ENCODE measurements at places on chromosomes 7 and 10.

- DNase-seq, result no peak
These were observed 13.3 kb downstream of the SCRN1 start for GRCh38 chr7:29976266-29976665.

DNA sequence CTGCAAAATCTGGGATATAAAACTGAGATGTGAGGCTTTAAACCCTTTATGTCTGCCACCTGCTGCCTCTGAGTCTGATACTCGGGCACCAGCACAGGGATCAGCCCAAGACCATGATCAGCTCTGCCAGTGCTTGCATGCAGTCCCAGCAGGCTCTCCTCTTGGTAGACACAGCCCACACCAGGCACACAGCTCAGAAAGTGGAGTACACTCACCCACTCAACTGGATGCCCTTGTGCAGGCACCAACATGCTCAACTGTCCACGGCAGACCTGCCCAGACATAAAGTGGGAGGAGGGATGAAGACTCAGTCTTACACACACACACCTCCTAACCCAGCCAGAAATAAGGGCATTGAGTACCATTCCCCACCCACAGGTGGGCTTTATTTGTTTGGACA is 18.2 kb upstream of the MYH16 start:
- no peak for DNase-seq

DNA sequence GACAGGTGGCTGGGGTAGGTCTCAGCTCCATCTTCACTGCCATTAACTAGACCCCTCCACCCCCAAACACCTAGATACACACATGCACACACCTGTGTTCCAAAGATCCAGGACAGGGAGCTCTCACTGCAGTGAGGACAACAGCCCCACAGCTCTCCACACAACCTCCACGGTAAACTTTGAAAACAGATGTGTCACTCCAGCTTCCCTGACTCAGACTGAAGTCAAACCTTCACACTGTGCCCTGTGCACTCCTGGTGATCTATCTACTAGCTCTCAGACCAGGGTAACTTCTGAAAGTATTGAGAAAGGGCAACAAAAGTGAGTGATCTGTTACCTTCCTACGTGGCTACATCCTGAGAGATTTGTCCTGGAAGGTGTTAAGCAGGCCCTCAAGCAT is 519.8 kb downstream of the XPNPEP1 start:
- no peak for DNase-seq

DNA sequence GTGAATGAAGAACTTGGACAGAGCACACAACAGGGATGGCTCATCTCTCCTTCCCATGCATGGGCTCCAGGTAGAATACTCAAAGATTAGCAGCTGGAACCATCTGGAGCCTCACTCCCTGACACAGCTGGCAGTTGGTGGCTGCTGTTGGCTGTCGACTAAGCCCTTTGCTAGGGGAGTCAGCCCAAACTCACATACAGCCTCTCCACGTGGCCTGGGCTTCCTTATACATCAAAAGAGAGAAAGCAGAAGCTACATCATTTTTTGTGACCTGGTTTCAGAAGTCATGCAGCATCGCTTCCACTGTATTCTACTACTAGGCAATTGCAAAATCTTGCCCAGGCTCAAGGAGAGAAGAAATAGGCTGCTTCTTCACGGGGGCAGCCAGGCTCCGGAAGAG is 24.4 kb downstream of the ASNS start:
- DNase-seq, result no peak

DNA sequence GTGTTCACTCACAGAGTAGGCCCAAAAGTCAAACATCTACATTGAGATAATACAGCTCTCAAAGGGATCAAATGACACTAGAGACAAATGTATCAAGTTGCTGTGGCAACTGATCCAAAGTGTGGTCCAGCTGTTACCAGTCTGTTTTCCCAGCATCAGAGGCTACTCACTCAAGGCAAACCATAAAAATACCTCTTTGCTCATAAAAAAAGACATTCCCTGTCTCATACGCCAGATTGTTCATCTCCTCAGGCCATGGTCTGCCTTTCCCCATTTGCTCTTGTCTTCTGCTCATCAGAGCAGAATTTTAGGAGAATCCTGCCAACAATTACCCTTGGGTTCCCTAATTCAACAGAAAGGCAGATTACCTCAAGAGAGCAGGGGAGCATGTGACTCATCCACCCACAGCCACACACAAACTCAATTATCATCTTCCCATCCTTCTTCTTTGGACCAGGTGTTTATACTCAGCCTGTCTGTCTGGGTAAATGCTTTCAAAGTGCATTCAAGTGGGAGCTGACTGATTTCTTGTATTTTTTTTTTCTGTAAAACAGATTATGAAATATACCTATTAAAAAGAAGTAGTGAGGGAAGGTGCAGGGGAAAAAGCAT is 226.5 kb upstream of the HPS1 start:
- no peak for DNase-seq

- no peak for DNase-seq
These were observed 197.9 kb upstream of the KLF6 start for GRCh38 chr10:3982746-3983442.

DNA sequence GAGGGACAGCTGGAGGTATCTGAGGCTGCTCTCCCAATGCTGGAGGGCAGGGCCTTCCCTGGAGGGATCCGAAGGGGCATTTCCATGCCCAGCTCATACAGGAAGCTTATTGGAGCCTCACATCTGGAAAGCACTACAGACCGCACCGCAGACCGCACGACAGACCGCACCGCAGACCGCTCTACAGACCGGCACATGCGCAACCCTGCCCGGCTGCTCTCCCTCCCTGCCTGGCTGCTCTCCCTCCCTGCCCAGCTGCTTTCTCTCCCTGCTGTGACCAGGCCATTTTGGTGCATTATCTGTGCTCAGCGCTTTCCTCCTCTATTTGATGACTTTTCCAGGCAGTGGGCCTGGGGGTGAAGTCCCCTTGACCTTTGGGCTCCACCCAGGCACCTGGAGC is 39.6 kb upstream of the EN2 start:
- DNase-seq, result no peak

DNA sequence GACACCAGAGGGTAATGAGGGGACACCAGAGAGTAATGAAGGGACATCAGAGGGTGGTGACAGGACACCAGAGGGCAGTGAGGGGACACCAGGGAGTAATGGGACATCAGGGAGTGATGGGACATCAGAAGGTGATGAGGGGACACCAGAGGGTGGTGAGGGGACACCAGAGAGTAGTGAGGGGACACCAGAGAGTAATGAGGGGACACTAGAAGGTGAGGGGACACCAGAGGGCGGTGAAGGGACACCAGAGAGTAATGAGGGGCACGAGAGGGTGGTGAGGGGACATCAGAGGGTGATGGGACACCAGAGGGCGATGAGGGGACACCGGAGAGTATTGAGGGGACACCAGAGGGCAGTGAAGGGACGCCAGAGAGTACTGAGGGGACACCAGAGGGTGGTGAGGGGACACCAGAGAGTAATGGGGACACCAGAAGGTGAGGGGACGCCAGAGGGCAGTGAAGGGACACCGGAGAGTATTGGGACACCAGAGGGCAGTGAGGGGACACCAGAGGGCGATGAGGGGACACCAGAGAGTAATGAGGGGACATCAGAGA is 10.6 kb downstream of the NACAD start:
- DNase-seq, result no peak

GRCh38 chr7:106187613-106188350 is 75.7 kb upstream of the SYPL1 start:
- DNase-seq, result no peak

- no peak for DNase-seq
These were observed 83.4 kb upstream of the ODAD2 start for GRCh38 chr10:28082316-28082715.

DNA sequence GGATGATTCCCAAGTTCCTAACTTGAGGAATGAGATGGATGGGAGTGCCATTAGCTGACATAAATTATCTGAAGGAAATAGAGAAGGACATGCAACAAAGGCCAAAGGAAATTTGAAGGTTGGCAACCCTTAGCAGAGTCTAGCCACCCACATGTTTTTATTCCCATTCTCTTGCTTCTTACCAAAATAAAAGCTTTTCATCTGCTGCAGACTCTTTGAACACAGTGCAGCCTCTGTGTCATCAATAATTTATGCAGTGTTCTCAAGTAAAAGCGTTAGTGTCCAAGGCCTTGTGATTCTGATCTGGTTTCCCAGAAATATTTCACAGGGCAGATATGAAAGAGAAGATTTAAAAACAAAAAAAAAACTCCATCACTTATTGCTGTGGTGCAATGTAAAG is 98.5 kb downstream of the ST7 start:
- no peak for DNase-seq

DNA sequence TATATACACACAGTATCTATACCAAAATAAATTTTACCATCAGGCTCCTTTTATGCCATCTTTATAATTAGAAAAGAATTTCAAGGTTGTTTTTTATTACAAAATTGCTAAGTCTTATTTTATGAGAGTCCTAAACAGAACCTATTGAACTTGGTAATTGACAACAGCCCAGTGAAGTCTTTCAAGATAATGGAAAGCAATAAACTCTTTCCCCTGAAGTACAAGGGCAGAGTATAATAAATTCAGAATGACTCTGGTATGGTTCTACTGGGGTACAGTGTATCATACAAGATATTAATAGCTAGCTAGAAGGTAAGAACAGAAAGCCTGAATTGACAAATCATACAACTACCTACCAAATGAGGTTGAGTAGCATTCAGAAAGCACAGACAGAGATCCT is 26.2 kb upstream of the CUBN start:
- no peak for DNase-seq

DNA sequence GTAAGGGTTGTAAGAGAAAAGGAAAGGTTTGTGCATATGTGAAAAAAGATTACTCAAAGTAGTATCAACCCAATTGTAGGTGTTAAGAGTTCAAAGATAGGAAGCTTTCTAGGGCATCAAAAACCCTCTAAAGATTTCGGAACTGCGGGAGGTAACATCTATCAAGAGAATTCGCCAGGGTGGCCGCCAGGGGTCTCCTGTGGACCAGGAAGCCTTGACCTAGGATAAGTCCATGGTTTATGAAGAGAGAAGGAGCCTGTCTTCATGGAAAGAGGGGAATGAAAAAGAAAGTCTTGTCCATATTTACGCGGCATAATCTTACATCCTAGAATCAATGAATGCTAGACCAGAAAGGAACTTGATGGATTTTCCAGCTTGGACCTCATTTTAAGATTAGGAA is 140.7 kb upstream of the CALCR start:
- DNase-seq, result no peak

DNA sequence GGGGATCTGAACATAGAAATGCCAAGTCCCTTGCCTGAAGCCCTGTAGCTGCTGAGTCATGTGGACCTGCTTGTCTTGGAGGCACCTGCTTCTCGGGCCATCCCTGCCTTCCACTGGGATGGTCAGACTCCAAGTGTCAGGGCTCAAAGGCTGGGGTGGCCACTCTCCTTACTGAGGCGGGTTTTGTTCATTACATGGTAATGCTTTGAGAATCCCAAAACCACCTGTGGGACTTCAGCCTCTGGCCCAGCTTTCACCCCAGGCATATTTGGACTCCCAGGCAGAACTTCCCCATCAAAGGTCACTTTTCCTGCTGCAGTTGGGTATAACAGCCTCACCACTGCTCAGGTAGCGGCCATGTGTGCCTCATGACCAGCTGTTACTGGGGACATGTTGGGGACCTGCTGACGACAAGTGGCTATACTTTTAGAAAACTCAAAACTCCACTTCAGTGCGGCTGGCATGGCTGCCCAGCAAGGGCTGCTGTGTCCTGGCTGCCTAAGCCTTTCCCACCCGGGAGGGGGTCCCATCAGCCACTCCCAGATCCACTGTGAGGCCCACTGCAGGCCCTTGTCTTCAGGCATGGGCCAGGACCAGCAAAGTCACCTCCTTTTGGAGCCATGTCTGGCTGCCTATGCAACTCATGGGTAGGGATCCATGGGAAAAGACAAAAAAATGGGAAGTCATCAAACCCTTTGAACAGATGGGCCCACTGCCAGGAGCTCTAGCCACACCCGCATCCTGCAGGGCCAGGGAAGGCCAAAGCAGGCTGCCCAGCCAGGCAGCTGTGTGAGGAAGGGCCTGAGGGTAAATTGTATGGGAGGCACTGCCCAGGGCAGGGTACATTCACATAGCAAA is 96.7 kb downstream of the ARHGAP22 start:
- DNase-seq, result no peak

- no peak for DNase-seq
These were observed 92.4 kb downstream of the ACTR3B start for GRCh38 chr7:152851881-152852417.

DNA sequence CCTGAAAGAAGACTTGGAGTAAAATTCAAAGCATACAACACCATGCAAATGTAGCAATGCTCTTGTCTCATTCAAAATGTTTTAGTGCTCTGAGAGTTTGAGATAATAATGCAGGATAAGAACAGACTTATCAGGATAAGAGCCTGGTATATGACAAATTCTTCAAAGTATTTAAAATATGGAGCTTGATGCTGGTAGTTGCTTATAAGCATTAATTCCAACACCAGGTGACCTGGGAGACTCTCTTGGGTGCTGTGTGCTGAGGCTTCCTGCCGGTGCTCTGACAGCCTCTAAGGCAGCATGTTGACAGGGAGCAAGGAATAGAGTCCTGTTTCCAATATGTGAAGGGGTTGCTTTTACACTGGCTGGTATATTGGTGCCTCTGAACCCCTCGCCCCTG is 34.8 kb upstream of the SLC26A5 start:
- no peak for DNase-seq

DNA sequence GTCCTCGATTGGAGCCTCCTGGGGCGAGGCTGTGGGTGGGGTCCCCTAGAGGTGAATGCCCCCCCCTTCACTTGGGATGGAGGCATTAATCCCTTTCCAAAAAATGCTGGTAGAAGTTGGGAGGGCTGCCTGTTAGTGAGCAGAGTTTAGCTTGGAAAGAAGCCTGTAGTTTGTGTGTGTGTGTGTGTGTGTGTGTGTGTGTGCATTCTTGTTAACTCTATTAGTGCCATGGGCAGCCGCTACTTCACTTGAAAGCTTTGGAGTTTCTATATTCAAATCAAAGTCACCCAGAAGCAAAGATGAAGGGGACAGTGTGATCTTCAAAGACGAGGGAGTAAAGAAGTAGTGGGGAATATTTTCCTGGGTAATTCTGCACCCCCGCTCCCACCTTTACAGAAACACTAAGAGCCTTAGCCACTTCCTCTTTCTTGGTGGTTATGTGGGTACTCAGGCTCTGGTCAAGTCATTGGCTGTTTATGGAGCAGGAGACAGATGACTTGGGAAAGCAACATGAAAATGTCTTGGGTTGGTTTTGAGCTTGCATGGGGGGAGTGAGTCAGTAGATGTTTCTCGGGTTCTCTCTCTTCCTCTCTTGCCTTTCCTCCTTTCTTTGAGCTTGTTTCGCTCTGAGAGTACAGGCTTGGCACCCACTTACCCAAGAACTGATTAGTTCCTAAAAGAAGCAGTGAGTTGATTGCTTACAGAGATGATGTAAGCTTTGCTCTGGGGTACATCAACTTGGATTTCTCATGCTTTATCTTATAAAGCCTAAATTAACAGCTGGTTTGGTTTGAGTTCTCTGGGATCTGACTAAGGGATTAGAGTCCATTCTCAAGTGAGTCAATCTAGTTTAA is 35.9 kb downstream of the TCF7L2 start:
- no peak for DNase-seq

- no peak for DNase-seq
These were observed 151.2 kb upstream of the TNRC18 start for GRCh38 chr7:5574770-5575269.

Data from stimulated activated CD4-positive, alpha-beta T cell treated with anti-CD3 and anti-CD28 coated beads, Interleukin-1b, Interleukin-23, amount 100 ng/mL, for 1 hour (primary cell).